ENCODE measurements at places on chromosomes 16 and 17.

GRCh38 chr16:30366511-30366910, 3.8 kb downstream of the TBC1D10B start:
- DNase-seq, result no peak

DNA sequence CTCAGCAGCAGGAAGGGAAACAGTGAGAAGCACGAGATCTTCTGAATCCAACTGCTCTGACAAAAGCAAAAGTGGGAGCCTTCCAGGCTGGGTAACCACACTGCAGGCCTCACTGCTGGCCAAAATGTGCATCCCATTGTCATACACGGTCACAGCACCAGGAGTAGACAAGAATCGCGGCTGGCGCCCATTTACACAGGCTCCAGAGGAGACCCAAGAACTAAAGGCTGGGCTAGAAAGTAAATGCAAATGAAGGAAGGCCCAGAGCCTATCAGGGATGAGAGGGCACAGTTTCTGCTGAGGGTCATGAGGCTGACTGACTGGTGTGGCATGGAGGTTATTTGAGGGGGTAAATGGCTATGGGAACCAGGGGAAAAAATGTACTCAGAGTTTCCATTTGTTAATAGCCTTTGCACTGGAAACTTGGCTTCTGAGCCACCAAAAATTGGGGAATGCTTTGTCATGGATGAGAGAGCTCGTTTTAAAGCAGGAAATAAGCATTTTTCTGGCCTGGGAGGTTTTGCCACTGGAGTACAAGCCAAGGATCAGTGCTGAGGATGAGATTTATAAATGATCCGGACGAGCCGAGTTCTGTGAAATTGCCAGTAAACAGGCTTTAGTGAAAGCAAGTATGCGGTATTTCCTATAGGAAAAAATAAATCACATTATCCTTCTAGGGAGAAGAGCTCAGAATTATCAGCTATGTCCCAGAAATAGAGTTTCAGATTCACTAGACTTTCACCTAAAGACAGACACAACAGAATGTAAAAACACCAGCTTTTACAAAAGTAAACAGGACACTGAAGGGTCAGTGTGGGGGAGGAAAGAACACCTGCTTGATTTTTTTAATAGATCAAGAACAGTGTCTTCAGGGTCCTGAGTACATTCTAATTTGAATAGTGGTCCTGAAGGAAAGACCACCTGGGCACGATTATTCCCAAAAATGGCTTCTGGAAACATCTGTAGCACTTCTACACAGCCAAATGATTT, 66.9 kb upstream of the GSG1L start:
- no peak for DNase-seq

GRCh38 chr17:64787255-64787920, 125.3 kb upstream of the SMURF2 start:
- no peak for DNase-seq

DNA sequence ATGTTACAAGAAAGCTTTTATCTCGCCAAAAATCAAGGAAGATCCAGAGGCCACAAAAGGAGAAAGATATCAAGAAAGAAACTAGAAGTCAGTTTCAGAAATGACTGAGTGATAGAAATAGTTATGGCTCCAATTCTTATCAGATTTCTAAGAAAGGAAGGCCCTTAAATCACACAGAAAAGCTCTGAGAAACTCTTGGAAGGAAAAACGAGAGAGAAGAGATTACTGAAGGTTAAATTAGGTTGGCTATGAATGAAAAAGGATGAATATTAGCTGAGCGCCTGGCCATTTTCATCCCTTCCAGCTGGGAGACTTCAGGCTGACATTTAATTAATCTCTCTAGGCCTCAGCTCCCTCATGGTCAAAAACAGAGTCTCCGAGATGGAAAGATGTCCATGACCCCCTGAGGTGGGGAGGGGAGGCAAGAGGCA, 72.3 kb downstream of the CYTH1 start:
- no peak for DNase-seq

DNA sequence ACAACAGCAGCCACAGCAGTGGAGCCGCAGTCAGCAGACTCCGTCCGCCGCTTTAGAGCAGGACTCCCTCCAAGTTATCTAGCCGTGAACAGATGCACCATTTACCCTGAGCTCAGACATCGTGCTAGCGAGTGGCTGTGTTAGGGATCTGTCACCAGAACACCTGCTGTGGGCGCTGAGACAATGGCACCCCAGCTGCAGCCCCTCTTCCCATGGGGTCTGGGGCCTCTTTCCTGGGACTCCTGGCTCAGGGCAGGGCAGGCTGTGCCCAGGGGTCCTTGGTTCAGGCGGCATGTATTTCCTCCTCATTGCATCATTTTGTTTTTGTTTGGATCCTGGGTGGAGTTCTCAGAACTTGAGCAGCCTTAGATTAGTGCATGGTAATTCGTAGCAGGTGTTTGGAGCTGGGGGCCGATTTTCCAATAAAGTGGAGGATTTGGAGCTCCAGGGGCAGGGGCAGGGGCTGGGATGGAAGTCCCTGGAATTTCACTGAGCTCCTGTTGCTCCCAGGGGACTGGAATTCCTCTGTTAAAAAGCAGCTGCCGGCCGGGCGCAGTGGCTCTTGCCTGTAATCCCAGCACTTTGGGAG, 23.4 kb downstream of the NMRAL1 start:
- DNase-seq, result no peak

DNA sequence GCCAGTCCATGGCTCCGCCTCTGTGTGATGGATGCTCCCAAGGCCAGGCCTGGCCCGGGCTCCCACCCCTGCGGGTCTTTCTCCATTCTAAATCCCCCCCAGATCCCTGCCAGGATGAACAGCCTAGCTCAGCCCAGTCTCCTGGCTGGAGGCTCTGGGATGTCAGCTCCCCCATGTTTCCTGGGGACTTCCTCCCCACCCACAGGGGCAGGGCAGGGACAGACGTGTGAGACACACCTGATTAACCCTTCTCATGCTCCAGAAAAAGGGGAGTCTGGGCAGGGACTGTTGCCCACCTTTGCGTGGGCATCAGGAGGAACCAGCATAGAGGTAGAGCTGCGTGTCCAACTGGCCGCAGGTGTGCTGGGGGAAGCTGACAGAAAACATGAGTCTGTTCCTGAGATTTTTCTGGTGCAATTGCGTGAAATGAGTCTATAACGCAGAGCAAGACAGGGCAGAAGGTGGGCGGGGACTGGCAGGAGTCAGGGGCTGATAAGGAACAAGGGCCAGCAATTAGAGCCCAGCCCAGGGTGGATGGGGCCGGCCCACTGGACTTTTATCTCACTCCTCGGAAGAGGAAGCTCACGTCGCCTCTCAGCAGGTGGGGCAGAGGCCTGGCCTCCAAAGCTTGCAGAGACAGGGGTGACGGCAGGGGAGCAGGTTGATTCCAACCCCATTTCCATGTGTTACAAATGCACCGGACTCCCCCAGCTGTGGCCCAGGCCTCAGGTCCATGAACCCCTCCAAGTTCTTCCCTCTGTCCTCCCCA, 238.2 kb downstream of the RBFOX3 start:
- DNase-seq, result no peak

GRCh38 chr16:76771216-76771615, 419.8 kb upstream of the MON1B start:
- no peak for DNase-seq

- DNase-seq, result no peak
Observed at GRCh38 chr16:49824593-49824992, 31.3 kb downstream of the ZNF423 start.

DNA sequence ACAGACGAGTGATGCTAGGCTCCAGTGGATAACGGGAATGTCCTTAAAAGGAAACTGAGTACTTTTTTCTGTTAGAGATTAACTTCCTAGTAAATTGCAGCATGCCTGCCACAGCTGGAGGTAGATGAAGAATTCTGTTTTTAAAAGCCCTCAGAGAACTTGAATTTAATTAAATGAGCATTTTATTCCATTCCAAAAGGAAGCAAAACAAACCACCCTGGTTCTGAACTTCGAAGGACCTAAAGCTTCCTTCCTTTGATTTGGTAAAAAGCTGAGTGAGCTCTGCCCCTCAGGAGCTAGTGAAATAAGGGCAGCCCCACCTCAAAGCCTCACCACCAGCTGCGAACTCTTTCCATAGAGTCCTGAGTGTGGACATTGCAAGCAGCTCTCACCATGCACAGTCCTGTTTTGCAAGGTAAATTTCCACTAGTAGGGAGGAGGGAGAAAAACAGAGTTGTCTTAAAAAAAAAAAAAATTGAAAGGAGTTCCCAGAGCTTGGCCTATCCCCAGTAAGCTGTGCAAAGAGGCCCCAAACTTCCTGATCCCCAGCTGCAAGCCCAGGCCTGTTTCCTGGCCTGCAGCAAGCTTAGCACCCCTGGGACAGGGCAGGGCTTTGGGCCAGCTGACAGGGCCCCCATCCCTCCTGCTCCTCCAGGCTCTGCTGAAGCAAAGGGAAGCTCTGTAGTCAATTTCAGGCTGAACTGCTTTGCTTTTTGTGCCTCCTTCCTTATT, 11.2 kb downstream of the CHD9NB start:
- no peak for DNase-seq

DNA sequence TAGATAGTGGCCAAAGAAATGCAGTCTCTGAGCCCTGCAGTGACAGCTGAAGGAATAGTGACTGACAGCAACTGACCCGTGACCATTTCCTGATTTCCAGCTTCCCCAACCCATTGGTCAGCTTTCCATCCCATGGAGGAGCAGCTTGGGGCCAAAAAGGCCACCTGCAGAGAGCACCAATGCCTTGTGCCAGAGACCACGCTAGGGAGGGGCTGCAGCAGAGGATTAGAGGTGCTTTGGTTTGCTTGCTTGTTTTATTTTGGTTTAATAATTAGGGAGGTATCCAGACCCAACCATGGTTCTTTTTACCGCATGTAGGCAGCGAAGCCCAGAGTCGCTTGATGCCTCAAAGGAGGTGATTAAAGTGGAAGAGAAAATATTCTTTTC, 61.3 kb upstream of the SIAH1 start:
- DNase-seq, result no peak

GRCh38 chr17:44914148-44914547, 1.2 kb downstream of the GFAP start:
- no peak for DNase-seq

Data from germinal center (tissue), 1 donor.